ENCODE measurements at places on chromosomes 7 and 10.

- DNase-seq, result no peak
Observed at GRCh38 chr7:70498232-70498992, 633.5 kb upstream of the GALNT17 start.

DNA sequence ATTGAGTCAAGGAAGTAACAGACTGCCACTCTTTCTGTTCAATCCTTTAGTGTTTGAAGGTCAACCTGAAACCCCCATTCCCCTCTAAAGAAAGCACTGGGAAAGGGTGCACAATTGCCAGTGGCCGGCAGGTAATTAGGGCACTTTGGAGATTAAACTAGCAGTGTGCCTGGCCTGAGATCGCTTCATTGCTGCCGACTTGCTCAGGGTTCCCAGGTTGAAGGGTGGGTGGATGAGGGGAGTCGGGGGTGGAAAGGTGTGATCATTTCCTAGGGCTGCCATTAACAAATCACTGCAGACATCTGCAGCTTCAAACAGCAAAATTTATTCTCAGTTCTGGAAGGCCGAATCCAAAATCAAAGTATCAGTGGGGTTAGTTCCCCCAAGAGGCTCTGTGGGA is 16.3 kb upstream of the BTBD16 start:
- no peak for DNase-seq

- DNase-seq, result no peak
Observed at GRCh38 chr7:122315507-122316466, 11.2 kb upstream of the FEZF1 start.

DNA sequence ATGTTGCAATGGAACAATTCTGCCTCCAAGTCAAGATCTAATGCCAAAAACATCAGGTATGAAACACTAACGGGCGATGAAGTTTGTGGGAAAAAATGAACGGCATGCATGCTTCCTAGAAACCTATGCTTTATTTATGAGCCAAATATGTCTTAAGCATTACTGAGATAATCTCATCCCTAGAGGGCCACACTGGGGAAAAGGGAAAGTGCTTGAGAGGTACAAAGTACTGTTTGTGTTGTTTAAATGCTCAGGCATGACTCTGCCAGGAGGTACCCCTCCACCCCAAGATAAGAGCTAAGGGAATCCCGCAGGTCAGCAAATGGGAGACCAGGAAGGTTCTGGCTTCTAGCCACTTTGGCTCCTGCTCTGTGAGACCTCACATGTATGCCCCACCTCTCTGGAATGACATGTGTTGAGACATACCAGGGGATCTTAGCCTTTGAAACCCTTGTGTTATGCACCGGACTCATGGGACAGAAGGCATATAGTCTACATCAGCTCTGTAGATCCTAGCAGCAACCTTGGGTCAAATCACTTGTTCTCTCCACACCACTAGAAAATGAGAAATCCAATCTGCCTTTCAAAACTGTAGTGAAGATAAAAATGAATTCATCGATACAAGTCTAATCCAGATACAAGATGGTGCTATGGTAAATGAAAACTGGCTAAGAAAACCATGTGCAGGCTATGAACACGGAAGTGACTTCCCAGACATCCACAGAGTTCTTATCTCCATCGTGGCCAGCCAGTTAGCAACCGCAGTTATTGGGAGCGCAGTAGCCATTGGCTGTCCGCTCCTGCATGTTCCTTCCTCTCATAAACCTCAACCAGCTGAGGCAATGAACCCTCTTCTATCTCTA is 61.0 kb downstream of the CREB3L2 start:
- DNase-seq, result no peak

DNA sequence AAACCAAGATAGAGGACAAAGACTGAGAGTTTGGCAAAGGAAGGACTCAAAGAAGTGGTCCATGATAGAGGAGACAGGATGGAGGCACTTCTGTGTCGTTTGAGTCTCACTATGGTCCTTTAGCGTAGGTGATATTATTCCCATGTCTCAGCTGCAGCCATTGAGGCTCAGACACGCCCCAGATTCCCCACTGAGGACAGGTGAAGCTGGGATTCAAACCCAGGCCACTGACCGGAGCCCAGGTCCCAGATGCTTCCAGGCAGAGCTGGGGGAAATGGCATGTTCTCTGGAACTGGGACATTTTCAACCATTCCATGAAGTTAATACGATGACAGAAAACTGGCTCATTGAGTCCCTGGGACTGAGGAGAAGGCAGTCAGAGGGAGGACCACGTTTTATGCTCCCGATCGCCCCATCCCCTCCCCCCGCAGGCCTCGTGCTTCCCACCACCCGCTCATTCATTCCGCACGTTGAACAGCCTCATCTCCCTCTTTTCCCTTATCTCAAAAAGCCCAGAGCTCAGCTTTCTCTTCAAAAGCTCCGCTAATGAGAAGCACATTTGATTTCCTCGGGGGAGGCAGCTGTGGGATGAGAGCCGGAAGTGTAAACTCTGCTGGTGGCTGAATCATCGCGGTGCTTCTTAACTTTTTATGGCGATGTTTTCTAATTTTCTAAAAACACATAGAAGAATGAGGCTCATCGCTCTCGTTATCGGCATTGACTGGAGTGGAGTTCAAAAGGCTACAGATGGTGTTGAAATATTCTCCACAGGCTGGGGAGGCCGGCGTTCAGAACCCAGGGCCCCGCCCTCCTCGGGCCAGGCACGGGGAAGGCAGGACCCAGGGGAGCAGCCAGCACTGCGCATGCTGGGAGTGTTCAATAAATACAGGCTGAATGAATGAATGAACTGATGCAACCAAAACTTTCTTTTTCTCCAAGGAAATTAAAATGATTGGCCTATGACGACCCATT is 64.0 kb downstream of the OAT start:
- no peak for DNase-seq

GRCh38 chr7:15863951-15864625 is 177.6 kb upstream of the MEOX2 start:
- no peak for DNase-seq
